ENCODE measurements at places on chromosomes 4 and X. TPM values are rescaled to one million over a fixed set of nuclear protein-coding genes. Genes with fewer than 3 reads are reported as not detected.

DNA sequence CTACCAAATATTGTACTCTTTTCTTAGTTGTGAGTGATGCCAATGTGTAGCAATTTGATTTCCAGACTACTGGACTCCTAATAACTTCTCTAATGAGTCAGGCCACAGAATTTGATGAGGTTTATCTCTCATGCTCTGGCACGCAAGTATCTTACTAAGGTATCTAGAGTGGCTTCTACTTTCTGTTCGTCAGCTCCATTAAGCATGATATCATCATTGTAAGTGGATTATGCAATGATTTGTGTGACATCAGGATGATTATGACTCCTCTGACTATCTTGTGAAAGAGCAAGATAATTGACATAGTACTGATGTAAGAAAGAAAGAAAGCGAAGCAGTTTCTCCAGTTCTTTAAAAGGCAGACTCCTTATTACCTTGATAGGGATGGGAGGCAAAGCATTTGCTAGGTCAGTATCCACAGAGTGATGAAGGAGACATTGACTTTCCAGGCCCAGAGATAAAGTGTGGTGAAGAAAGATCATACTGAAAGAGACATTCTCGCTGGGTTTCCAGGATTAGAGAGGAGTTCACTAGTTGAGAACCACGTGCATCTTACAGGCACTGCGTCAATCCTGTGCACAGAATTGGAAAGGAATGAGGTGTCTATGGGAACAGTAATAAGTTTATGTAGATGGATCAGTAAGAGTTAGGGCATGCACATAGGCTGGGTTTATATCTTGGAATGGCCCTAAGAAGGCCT lies 161.9 kb upstream of the STK26 start:
- no peak for DNase-seq

DNA sequence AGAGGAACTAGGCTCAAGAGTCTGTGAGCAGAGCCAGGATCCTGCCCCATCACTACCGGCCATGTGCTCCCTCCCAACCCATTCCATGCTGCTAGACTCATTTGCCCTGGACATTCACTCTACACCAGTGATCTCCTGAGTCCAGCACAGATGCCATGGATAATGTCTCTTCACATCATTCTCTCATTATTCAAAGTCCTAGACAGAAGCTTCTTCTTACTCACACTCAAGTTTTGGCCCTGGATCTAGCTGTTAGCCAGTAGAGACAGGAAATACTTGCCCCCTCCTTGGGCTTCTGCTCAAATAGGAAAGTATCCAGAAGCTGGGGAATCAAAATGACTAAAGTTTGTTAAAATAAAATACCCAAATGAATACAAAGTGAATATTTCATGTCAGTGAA lies 266.8 kb upstream of the LDB2 start:
- no peak for DNase-seq

- DNase-seq = peak; percentile 13
Observed at GRCh38 chrX:47093248-47093647, 15.0 kb downstream of the RGN start.

DNA sequence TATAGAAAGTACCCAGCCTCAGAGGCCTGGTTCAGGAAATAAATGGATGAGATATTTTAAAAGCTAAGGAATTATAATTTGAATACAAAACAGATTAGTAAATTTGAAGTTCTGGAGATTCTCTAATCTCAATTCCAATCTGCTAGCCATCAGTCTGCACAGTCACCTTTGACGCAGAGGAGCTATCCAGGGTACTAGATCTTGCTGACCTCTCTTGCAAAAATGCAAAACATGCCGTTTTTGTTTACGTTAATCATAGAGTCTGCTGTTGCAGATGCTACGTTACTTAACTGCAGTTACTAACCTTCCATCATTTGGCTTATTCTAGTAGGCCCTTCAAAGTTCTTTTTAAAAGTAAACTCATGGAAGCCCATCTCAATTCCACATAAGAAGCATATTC lies 10.4 kb downstream of the CCSER1 start:
- DNase-seq = peak; percentile 51

GRCh38 chrX:129071390-129071789 lies 451.9 kb downstream of the SMARCA1 start:
- no peak for DNase-seq

DNA sequence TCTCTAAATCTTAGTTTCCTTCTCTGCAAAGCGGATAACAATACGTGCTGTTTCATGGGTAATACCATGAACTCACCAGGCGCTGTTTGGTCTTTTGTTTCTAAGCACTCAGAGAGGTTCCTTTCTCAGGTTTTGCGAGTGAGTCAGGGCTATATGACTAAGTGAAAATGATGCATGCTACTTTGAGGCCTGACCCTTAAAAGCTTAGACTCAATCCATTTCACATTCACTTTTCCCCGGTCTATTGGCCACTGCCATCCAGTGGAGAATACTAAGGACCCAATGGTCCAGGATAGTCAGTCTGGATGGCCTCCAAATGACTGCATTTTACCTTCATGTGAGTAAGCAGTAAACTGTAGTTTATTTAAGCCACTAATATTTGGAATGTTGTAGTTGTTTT lies 400.8 kb upstream of the SLIT2 start:
- peak; percentile 97 for DNase-seq

GRCh38 chr4:13922459-13922858 lies 294.9 kb upstream of the BOD1L1 start:
- no peak for DNase-seq

DNA sequence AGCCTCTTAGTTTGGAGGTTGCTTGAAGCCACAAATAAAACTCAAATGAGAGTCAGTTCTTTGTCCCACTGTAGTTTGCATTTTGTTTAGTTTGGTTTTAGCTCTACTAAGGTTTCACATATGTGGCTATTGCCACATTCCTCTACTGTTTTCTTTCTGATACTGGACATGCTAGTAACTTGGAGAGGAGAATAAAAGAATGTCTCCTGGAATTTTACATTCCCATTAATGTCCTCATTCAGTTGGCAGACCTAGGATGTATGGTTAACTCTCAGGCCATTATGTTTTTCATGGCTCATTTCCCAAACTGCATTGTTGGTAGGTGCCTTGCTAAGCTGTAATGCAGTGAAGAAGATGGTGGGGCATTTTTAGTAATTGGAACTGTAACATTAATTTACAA lies 29.9 kb downstream of the UPRT start:
- peak; percentile 47 for DNase-seq

DNA sequence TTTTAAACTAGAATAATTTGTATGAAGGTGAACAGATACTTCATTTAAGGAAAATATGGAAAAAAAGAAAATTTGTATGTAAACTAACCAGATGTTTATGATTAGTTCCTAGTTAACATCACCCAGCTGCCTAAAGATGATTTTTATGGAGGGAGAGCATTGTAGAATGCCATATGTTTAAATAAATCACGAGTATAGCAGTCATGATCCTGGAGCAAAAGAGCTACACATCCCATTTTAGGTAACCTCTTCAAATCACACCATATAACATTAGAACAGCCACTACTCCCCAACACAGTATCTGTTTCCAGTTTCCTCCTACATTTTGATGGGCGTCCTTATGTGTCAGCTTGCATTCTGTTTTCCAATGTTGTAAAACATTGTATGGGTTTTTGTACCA lies 571.9 kb upstream of the FAM241A start:
- DNase-seq = no peak

GRCh38 chrX:119237562-119237942 lies 1.5 kb downstream of the PGRMC1 start:
- DNase-seq = no peak

DNA sequence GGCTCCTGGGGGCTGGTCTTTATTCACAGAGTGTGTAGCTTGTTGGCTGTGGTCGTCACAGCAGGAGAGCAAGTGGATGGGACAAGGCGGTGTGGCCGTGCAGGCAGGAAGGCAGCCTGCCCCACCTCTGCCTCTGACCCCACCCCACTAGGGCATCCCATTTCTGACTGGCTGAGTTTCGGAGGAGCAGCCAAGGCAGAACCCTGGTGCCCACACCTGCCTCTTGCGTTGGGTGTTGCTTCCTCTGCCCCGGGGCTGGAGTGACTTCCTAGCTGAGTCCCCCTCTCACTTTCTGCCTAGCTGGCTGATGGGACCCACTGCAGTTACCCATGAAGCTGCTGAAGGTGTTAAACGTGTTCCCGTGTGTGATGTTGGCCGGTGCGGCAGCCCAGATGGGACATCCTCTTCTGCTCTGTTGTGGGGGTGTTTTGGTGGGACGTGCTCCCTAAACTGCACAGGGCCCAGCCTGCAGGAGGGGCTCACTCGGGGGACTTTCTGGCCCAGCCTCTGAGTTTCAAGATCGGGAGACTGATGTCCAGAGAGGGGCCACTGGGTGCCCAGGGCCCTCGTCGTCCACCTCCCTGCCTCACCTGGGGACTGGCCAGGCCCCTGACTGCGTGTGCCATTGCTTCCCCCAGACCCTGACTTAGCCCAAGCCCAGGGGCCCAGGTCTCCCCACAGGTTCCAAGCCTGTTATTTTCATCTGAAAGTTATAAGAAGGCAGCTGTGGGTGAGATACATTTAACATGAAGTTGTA lies 101.5 kb downstream of the PSAPL1 start:
- DNase-seq = no peak

DNA sequence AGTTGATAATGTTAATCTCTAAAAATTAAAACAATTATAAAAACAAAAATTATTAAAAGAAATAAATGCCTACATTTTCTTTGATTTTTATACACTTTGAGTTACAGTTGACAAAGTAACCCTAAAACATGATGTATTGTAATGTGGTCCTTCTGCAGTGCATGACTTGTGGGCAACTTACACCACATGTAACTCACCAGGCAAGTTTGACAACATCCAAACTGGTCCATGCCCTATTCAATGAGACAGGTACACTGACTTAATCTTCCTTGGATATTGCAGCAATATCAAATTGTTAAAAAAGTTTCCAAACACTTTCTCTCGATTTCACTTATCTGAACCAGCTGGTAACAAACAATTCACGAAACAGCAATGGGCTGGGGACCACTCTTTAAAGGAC lies 81.5 kb downstream of the FTHL17 start:
- DNase-seq = no peak

DNA sequence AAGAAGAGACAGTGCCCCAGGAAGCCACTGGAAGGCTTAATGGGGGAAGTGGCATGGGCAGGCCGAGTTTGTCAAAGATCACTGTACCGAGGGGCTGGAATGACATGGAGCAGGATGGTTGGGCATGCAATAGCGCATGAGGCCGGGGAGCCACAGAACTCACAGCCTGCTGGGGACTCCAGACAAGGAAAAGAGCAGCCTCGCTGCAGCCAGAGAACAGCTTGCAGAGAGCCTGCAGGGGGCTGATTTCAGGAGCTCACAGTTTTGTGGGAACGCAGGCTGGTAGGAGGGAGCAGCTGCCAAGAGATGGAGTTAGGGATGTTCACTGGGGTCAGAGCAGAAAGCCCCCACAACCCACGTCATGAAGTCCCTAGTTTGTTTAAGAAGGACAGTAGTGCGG lies 45.4 kb downstream of the STOX2 start:
- no peak for DNase-seq

DNA sequence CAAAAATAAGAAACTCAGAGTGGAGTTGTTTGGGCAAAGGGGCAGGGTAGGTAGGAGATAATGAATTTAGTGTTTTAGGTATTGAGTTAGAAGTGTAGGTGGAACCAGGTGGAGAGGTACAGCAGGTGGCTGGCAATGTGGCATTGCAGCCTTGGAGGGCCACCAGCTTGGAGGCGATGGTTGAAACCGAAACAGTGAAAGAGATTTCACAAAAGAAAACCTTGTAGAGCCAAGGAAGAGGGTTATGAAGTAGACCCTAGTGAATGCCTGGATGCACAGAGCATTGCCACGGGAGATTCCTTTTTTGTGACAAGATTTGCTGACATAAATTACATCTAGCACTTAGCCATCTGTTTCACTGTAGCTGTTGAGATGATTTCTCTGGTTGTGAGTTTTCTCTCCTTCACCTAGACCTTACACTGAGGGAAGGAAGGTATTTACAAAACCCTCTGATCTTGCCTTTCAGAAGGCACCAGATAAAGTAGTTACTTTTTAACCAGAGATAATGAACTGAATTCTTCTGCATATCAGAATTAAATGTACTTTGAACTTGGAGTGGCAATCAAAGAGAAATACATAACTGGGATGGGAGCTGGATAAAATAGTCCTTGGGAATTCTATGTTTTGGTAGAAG lies 104.1 kb upstream of the CASK start:
- no peak for DNase-seq

GRCh38 chr4:136002316-136002715 lies 1530.0 kb downstream of the PCDH18 start:
- DNase-seq = peak; percentile 21

DNA sequence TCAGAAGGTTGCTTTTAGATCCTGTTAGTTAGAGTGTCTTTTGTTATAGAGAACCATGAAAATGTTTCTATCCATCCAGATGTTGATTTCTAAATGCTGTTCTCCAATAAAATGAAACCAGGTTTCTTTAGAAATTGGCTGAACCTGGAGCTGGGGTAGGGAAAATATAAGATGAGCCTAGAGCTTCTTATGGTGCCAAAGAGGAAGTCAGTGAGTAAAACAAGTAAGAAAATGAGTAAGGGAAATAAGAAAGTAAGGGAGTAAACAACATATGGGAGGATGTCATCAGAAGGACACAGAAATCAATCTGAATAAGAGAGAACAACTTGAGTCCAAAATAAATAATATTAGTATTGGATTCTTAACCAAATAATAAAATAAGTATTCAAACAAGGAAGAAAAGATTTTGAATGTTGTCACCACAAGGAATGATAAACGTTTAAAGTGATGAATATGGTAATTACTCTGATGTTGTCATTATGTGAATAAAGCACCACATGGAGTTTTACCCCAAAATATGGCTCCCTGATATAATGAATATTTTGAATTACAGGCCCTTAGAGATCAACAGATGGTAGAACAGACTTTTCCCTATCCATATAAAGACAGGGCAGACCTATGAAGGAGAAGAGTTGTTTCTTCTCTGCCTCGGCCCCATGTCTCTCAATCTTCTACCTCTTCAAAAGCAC lies 506.1 kb downstream of the IL15 start:
- no peak for DNase-seq

DNA sequence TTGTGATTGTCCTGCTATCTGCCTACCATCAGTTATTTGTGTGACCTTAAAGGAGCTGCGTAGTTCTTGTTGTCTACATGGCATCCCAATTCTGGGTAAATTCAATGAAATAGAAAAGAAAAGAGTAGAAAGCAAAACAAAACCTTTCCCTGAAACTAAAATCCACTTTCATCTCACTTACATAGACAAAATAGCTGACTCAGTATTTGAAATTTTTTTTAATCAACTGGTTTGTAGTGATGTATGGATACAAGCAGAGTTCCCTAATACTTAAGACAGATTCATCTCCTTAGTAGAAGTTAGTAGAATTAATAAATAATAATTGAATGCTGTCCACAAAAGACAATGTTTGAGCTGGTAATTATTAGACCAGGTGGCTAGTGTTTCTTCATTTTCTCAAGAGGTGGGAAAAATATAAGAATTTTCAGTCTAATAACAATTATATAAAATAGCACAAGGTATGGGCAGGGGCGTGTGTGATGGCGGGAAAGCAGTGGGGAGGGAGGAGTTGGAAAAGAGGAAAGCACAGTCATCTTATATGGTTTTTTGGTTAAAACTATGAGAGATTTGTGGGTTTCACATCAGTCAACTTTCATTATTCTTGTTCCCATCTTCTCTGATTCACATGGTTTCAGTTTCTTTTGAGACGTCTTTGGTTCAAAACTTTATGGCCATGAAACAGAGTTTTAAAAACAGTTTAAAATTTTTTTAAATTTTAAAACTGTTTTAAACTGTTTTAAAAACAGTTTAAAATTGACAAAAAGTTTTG lies 275.2 kb downstream of the SPRY1 start:
- peak; percentile 36 for DNase-seq

GCNA gene
- 3.7 TPM for total RNA-seq

SPARCL1 gene
- total RNA-seq = 1.7 TPM

TMEM156 gene
- not detected for total RNA-seq

RAB40A gene
- total RNA-seq = 0.25 TPM

ERAS gene
- 0.20 TPM for total RNA-seq

SATL1 gene
- not detected for total RNA-seq

HTN1 gene
- not detected for total RNA-seq

KLHL34 gene
- not detected for total RNA-seq

C4orf51 gene
- not detected for total RNA-seq

EFNB1 gene
- 79.7 TPM for total RNA-seq

Measured in renal cortical epithelial cell (primary cell).